ENCODE measurements at places on chromosomes 13 and 19. TPM values are rescaled to one million over a fixed set of nuclear protein-coding genes. Genes with fewer than 3 reads are reported as not detected.

DNA sequence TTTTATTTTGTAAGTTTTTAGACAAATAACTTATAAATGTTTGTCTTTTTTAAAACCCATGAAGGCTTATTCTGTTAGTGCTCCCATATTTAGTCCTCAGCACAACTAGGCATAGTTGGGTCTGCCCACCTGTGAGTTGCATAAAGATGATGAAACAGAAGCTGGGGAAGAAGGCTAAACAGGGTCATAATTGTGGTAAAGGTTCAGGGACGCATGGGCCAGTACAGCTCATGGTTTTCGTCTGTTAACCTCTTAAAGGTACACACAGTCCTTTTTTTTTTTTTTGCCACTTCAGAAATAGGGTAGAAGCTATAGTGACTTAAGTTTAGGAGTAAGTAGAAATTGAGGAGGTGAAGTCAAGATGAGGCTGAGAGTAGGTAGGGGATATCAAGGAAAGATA is 58.3 kb downstream of the TM9SF2 start:
- DNase-seq, result no peak

GRCh38 chr13:100124265-100124664 is 35.4 kb downstream of the PCCA start:
- no peak for DNase-seq

The DNAJC3 gene
- total RNA-seq, result 29.0 TPM

DNA sequence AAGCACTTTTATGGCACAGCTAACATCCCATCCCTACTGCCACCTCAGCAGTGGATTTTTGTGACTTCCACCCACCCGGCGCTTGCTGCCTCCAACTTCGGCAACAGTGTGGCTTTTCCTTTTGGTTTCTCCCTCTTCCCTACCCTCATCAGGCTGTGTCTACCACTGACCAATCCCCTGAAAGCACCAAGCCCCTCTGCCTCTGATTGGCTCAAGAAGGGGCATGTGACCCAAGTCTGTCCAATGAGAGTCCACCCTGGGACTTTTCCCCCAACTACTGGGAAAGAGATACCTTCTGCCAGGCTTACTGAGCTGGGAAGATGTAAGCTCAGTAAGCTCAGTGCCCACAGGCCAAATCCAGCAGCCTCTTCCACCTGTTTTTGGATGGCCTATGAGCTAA is 5.8 kb downstream of the SMIM7 start:
- DNase-seq, result no peak

- DNase-seq, result no peak
Observed at GRCh38 chr19:10828981-10829821, 6.8 kb downstream of the TMED1 start.

DNA sequence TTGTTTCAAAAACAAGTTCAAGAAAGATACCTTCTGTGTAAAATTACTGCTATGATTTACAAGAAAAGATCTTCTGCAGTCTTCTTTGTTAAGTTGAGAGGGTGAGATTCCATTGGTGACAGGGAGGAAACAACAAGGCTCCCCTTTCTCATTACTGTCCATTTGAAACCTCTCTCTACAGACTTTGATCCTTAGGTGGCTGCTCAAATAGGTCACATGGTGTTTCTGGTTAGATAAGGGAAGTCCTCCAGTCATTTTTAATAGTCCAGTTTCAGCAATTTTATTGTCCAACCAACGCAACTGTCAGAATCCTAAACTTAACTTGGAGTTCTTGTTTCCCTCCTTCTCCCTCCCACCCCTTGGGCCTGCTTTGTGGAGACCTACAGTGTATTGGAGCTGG is 390.4 kb downstream of the EFNB2 start:
- no peak for DNase-seq

The UBAC2 gene
- total RNA-seq, result 77.2 TPM

The UPF1 gene
- 72.1 TPM for total RNA-seq

Measured in type B pancreatic cell (in vitro differentiated cells).